ENCODE measurements at places on chromosomes 4 and X.

GRCh38 chr4:40909363-40909876 lies 159.7 kb downstream of the NSUN7 start:
- DNase-seq, result peak; percentile 73

DNA sequence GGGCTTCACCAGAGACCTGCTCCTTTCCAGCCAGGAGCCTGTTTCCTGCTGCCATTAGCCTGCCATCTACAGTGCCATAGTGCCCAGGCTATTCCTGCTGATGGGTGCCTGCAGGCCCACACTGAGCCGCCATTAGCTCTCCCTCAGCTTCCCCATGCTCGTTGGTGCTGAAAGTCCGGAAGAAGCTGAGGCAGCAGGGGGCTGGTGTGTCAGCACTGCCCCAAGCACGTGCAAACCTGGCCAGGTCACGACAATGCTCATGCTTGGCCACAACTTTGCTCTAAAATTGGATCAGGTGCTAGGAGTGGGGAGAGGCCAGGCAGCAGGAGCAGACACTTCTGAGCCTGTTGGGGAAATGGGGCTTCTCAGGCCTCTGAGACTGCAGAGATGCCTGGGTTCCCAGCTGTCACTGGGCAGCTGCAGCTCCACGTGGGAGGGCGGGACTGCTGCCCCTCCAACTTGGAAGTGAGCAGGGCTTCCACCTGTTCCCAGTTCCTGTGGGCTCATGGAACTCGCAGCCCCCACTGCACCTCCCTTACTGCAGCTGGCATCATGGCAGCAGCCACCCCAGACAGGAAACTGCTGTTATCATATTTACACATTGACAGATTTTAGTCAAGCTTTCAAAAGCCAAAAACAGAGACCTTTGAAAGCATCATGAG lies 913.9 kb downstream of the FSTL5 start:
- DNase-seq, result no peak

DNA sequence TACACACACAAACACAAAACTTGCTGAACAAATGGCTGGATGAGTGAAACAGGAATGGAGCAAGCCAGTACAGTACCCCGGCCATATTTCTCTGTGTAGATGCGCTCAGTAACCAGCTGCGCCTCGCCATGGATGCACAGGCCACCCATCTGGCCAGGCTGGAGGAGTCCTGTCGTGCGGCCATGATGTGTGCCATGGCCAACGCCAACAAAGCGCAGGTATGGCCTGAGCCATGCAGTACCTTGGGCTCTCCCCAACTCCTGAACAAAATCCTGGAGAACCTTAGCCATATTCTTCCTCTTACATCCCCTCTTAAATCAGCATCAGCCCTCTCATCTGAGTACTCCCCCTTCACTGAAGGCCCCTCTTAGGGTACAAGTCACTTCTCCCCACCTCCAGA lies 4.4 kb downstream of the HSD17B10 start:
- no peak for DNase-seq

DNA sequence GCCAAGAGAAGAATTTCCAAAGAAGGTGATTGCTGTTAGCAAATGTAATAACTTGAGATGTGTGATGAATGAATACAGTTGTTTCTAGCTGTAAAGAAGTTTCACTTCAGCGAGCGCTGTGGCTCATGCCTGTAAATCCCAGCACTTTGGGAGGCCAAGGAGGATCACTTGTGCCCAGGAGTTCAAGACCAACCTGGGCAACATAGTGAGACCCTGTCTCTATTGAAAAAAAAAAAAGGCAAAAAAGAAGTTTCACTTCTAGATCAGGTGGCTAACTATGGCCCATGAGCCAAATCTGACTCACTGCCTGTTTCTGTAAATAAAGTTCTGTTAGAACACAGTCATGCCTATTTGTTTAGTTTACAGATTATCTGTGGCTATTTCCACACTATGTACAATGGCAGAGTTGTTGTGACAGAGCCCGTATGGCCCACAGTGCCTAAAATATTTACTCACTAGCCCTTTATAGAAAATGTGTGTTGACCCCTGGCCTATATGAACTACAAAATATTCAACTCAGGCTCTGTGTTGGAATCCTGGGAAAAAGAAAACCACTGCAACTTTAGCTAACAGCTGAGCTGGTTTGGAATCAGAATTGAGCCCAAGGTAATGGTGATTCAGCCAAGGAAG lies 54.1 kb upstream of the PRPS1 start:
- peak; percentile 46 for DNase-seq

Measured in foreskin melanocyte (primary cell).